ENCODE measurements at places on chromosomes 4 and X.

GRCh38 chr4:3364199-3364598 is 71.4 kb downstream of the RGS12 start:
- no peak for DNase-seq

DNA sequence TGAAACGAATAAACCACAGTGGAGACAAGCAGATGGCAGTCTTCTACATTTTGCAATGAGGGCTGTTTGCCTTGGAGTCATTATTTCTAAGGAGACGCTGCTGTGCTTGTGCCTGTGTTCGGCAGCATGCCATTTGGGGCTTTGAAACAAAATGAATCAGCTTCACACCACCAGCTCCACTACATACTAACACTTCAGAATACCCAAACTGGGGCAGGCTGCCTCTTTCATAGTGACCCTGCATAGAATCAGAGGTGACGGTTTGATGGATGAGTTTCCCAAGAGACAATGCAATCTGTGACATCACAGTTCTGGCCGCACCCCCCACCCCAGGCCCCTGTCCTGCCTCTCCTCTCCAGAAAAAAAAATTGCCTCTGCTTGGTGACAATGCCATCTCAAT is 57.1 kb upstream of the MID1 start:
- no peak for DNase-seq

DNA sequence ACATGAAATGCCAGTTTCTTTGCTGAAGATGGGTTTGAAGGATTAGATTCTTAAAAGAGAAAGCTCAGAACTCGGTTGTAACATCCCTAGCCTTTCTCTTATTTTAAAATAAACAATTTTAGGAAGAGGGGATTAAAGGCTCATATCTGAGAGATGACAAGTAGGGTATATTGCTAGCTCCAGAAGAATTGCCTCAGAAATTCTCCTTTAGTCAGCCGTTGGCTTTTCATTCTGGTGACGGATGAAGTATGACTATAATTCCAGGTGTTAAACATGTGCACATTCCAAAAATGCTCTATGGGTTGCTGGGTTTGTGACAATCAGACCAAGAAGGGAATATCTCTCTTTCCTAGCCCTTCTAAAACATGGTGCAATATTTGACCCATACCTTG is 17.8 kb downstream of the DKK2 start:
- DNase-seq, result no peak

GRCh38 chr4:101005659-101006058 is 341.7 kb downstream of the PPP3CA start:
- no peak for DNase-seq

DNA sequence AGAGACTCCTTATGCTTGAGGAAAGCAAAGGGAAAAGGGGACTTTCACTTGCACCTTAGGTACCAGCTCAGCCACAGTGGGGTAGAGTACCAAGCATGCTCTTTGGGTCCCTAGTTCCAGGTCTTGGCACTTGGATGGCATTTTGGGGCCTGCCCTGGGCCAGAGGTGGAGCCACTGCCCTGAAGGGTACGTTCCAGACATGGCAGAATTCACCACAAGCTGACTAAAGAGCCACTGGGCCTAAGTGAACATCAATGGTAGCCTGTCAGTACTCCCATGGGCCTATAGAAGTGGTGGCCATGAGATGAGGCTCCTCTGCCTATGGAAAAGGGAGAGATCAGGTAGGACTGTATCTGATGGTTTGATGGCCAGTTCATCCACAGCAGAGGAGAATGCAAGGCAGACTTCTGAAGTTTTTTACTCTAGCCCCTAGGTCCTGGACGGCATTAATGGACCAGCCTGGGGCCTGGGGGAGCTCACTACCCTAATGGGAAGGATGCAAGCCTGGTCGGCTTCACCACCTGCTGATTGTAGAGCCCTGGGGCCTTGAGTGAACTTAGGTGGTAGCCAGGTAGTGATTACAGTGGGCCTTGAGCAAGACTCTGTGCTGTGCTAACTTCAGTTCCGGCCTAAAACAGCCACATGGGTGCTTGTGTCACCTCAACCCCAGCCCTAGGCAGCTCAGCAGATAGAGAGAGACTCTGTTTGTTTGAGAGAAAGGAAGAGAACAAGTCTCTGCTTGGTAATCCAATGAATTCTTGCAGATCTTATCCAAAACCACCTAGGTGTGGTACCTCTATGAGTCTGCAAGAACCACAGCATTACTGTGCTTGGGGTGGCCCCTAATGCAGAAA is 19.8 kb upstream of the HSFX4 start:
- no peak for DNase-seq

- peak; percentile 4 for DNase-seq
These were observed 772 bp upstream of the FBXW7 start for GRCh38 chr4:152536545-152537182.

GRCh38 chr4:44996276-44996845 is 270.0 kb upstream of the GNPDA2 start:
- no peak for DNase-seq

DNA sequence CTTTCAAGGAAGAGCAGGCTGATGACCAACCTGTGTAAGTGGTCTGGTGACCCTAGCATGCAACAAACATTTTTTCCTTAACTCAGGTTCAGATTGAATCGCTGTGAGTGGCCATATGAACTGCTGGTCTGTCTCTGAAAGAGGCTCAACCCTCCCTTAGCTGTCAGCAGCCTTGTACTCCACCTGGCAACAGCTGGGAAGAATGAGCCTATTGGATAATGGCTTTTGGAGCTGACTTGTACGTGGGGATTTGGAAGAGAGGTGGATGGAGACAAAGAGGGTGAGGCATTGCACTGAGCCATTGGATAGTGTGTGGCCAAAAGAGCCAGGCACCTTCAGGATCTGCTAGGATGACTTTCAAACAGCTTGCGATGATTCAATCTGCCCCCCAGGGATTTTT is 35.7 kb upstream of the BMP15 start:
- no peak for DNase-seq

DNA sequence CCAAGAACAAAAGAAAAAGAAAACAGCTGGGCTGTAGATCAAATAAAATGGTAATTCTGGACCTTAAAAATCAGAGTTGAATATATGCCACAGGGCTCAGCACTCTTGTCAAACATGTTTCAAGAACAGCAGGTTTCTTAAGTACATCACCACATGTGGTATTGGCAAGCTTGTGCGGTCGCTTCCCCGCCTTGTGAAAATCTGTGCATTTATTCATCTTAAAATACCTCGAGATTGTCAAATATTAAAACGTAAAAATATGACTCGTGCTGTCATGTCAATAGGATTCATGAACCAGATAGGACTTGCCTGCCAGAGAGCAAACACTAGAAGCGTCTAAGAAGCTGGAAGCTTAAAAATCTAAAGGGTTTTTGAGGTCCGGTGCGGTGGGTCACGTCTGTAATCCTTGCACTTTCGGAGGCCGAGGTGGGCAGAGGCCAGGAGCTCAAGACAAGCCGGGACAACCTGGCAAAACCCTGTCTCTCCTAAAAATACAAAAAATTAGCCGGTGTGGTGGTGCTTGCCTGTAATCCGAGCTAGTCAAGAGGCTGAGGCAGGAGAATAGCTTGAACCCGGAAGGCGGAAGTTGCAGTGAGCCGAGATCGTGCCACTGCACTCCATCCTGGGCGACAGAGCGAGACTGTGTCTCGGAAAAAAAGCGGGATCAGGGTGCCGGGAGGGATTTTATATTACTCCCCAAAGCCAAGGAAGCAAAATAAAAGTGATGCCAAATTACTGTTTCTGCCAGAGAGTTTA is 40.2 kb upstream of the TMEM154 start:
- DNase-seq, result no peak
